ENCODE measurements at places on chromosomes 16 and 17. TPM values are rescaled to one million over a fixed set of nuclear protein-coding genes. Genes with fewer than 3 reads are reported as not detected.

The CAMKK1 gene
- total RNA-seq = 9.2 TPM

The KRTAP4-5 gene
- total RNA-seq = not detected

The CPHXL2 gene
- total RNA-seq = not detected

The MT4 gene
- total RNA-seq = not detected

The GCGR gene
- total RNA-seq = 14.7 TPM

The KCNH4 gene
- not detected for total RNA-seq

The SLC35G6 gene
- total RNA-seq = not detected

- no peaks in the 10 kb centered on the region for H3K4me1 ChIP-seq
- peak overlapping the region; percentile 93 for H3K4me3 ChIP-seq
- H3K36me3 ChIP-seq = no peaks in the 10 kb centered on the region
- H3K27ac ChIP-seq = peak overlapping the region; percentile 92
Measured at GRCh38 chr17:50147841-50148225, 2.6 kb downstream of the PPP1R9B start.

DNA sequence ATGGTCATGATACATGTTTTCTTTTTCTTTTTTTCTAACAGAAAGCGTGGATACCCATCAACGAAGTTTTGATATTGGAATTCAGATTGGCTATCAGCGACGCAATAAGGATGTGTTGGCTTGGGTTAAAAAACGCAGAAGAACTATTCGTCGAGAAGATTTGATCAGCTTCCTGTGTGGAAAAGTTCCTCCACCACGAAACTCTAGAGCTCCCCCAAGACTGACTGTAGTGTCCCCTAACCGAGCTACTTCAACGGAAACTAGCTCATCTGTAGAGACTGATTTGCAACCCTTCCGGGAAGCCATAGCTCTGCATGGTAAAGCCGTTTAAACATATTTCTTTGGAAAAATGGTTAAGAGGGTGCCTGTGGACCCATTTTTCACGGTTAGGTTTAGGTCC lies 11.5 kb downstream of the HAPSTR1 start:
- no peaks in the 10 kb centered on the region for H3K27me3 ChIP-seq
- H3K36me3 ChIP-seq = no peaks in the 10 kb centered on the region
- H3K27ac ChIP-seq = no peak overlapping the region
- H3K4me1 ChIP-seq = no peaks in the 10 kb centered on the region

- H3K4me3 ChIP-seq = no peak overlapping the region
- no peaks in the 10 kb centered on the region for H3K27me3 ChIP-seq
- no peaks in the 10 kb centered on the region for H3K4me1 ChIP-seq
- no peak overlapping the region for H3K27ac ChIP-seq
Measured at GRCh38 chr16:24009955-24010354, 174.2 kb downstream of the PRKCB start.

DNA sequence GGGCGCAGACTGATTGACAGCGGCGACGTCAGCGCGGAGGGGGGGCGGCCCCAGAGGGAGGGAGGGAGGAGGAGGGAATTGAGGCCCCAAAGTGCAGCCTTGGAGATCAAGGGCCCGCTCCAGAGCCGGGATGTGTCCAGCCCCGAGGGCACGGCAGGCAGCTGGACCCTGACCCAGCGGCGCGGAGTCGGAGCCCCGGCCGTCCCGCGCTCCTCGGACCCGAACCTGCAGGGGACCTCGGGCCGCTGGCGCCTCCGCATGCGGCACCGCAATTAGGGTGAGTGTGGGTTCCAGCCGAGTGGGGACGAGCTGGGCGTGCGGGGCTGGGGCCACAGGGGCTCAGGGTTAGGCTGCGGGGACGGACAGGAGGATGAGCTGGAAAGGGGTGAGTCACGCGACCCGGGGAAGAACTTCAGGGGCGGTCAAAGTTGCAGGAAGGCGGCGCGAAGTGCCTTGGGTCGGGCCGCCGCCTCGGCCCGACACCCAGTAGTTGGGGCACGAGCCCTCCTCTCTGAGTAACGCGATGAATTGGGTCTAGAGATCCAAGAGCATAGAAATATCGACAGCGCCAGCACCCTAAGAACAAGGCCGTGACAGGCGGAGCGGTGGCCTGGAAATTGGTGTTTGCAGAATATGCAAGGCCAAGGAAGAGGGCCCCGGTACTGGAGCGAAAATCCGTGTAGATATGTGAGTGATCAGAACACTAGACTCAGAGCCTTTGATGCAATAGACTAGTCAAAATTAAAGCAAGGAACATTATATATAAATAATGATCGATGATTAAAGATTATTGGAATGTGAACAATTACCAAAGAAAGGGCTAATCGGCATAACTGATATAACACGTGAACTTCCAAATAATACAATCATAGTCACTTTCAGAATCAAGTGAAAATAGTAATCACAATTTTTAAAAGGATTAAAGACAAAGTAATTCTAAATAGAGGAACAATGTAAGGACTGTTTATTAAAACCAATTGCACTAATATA lies at the start of gene TBX4:
Gene TBX4, plus strand, starts transcription at position 122 of the 990 bp plus-strand sequence. CDS start 4,069 bp downstream, outside the sequence.
- peaks cover 21% of the 10 kb centered on the region for H3K4me1 ChIP-seq
- H3K27me3 ChIP-seq = peaks cover 78% of the 10 kb centered on the region
- DNase-seq = no peak
- no peaks in the 10 kb centered on the region for H3K36me3 ChIP-seq
- peak within 1 kb of the TSS; percentile 33 for H3K4me3 ChIP-seq

DNA sequence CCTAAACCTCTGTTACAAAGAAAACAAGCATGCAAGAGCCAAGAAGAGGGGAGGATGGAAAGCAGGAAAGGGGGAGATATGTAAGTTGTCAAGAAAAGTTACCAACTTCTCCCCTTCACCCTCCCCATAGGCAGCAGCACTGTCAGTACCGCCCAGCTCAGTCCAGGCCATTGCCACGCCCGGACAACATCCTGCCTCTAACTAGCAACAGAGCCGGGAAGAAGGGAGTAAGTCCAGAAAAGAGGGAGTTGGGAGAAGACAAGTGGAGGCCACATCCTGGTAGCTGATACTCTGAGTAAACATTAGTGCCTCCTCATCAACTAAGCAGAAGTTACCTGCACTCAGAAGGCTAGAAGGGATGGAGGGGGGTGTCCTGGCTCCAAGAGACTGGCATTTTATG lies 113.6 kb downstream of the SMG6 start:
- no peaks in the 10 kb centered on the region for H3K27me3 ChIP-seq
- no peak for DNase-seq
- H3K27ac ChIP-seq = peak overlapping the region; percentile 63
- no peak overlapping the region for H3K4me3 ChIP-seq
- peaks cover 19% of the 10 kb centered on the region for H3K4me1 ChIP-seq
- no peaks in the 10 kb centered on the region for H3K36me3 ChIP-seq

DNA sequence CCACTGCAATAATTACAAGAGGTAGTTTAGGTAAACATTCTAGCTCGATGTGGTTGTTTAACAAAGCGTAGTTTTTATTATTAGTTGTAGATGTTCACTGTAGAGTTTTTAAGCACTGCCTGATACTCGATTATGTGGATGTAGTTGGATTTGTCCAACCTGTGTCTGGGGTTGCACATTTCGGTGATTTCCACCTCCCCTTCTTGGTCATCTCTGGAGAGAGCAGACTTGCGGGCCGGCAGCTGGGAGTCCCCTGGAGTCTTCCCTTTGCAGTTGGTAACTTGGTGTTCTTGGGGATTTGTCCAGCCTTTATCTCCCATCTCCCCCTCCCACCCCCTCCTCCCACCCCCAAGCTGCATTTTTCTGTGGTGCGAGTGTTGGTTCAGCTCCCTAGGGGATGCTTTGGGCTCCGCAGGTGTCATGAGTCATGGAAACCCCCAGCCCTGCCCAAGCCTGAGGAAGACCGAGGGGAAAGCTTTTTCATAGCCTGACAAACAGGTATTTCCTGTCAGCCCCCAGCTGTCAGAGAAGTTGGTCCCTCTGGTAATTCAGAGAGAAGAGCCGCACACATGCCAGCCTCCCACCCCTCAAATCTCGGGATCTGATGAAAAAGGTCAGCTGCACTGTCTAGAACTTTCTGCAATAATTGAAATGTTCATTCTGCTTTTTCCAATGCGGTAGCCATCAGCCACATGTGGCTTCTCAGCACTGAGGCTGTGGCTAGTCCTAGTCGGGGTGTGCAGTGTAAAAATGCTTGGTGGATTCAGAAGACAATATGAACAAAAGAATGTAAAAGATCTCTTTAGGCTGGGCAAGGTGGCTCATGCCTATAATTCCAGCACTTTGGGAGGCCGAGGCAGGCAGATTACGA lies 50.3 kb downstream of the KSR1 start:
- no peak overlapping the region for H3K27ac ChIP-seq
- no peaks in the 10 kb centered on the region for H3K36me3 ChIP-seq
- no peak for DNase-seq
- peaks cover 26% of the 10 kb centered on the region for H3K4me1 ChIP-seq
- H3K4me3 ChIP-seq = no peak overlapping the region
- H3K27me3 ChIP-seq = no peaks in the 10 kb centered on the region

DNA sequence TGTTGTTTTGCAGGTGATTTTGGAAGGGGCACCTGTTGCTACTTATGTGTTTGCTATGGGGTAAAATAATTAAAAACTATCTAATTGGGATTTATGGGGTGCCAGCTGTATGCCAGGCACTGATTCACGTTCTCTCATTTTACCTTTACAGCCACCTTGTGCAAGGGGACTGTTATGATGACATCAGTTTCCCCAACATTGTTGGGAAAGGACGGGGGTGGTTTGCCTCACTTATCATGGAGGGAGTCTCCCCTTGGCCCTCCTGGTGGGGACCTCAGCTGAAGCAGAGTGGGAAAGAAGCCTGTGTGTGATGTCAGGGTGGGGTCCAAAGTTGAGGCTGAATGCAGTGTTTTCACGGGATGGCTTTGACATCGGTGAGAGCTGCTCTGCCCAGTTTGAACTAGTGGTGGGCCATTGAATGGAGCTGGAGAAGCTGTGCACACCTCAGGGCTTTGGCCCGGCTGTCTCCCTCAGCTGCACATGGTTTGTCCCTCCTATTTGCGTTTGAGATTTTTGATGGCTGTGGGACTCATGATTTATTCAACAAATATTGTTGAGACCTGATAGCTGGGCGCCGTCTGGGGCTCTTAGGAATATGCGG lies 36.1 kb downstream of the CMIP start:
- no peaks in the 10 kb centered on the region for H3K36me3 ChIP-seq
- DNase-seq = no peak
- H3K4me1 ChIP-seq = peaks cover 9% of the 10 kb centered on the region
- H3K27ac ChIP-seq = no peak overlapping the region
- H3K27me3 ChIP-seq = no peaks in the 10 kb centered on the region

- DNase-seq = no peak
- H3K4me3 ChIP-seq = peak overlapping the region; percentile 35
- no peaks in the 10 kb centered on the region for H3K27me3 ChIP-seq
- no peaks in the 10 kb centered on the region for H3K36me3 ChIP-seq
Measured at GRCh38 chr17:81130385-81131361, 34.6 kb upstream of the PVALEF start.

- no peaks in the 10 kb centered on the region for H3K4me1 ChIP-seq
- DNase-seq = no peak
- H3K27ac ChIP-seq = no peak overlapping the region
Measured at GRCh38 chr17:10757647-10758046, 27.8 kb upstream of the TMEM220 start.

DNA sequence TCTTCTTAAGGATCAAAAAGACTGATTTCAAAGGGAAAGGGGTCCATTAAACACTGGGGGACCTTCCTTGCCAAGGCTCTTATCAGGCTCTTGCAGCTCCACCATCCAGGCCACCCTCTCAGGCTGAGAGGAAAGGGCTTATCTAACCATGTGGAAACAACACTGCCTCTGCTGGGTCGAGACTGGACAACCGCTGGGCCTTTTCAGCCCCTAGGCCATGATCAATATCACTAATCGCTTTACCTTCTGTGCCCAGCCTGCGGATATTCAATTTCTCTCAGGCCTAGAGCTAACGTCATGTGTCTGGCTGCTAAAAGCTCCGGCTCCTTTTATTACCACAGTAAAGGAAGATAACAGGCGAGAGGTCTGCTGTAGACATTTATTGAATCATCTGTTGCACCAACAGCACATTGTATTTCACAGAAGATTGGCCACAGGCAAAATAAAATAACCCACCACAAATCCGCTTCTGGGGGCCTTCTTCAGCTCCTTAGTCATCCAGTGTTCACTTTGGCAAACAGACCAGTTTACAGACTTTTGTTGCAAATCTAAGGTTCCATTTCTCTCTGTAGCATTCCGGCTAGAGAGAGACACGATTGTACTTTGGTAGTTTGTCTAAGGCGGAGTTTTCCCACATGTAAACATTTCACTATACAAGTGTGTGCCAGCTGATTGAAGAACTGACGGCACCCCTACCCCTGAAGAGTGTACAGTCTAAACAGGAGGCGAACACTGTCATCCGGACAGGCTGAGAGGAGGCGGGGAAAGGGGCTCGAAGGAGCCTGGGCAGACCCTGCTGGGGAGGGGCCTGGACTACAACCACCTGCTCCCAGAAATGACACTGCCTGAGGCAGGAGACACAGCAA lies 13.9 kb downstream of the CYB561 start:
- DNase-seq = no peak
- H3K27me3 ChIP-seq = no peaks in the 10 kb centered on the region

GRCh38 chr16:31479751-31480150 lies 3.2 kb upstream of the SLC5A2 start:
- no peak overlapping the region for H3K4me3 ChIP-seq
- H3K27ac ChIP-seq = no peak overlapping the region
- H3K27me3 ChIP-seq = no peaks in the 10 kb centered on the region
- no peaks in the 10 kb centered on the region for H3K4me1 ChIP-seq
- no peak for DNase-seq

GRCh38 chr16:50940275-50940854 lies 198.5 kb downstream of the CYLD start:
- no peak overlapping the region for H3K4me3 ChIP-seq
- no peak for DNase-seq
- H3K36me3 ChIP-seq = no peaks in the 10 kb centered on the region

GRCh38 chr17:18102640-18103039 lies 5.9 kb upstream of the MYO15A start:
- no peak for DNase-seq
- no peak overlapping the region for H3K27ac ChIP-seq
- H3K4me3 ChIP-seq = no peak overlapping the region
- no peaks in the 10 kb centered on the region for H3K36me3 ChIP-seq
- no peaks in the 10 kb centered on the region for H3K4me1 ChIP-seq

- peaks cover 23% of the 10 kb centered on the region for H3K27me3 ChIP-seq
- H3K4me1 ChIP-seq = no peaks in the 10 kb centered on the region
- no peak for DNase-seq
- no peak overlapping the region for H3K27ac ChIP-seq
Measured at GRCh38 chr17:19005137-19005773, 691 bp upstream of the FAM83G start.

GRCh38 chr17:32268734-32269288 lies 3.2 kb downstream of the RHBDL3 start:
- no peak for DNase-seq
- peaks cover 15% of the 10 kb centered on the region for H3K4me1 ChIP-seq
- no peak overlapping the region for H3K4me3 ChIP-seq
- no peaks in the 10 kb centered on the region for H3K36me3 ChIP-seq
- no peaks in the 10 kb centered on the region for H3K27me3 ChIP-seq

DNA sequence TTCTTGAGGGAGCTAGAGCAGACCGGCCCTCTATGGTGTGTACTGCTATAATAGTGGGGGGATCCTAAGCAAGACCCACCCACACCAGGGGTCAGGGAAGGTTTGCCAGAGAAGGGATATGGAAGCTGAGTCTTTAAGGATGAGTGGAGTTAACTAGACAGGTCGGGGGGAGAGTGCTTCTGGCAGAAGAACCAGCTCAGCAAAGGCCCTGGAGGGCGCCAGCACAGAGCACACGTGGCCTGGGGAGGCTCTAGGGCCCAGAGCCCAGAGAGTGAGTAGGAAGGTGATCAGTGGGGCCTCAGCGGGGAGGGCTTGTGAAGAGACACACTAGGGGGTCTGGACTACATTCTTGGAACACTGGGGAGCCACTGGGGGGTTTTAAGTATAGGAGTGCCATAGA lies 21.1 kb downstream of the NGFR start:
- H3K27ac ChIP-seq = peak overlapping the region; percentile 93
- peaks cover 35% of the 10 kb centered on the region for H3K4me1 ChIP-seq
- no peaks in the 10 kb centered on the region for H3K27me3 ChIP-seq
- no peak for DNase-seq
- no peak overlapping the region for H3K4me3 ChIP-seq
- H3K36me3 ChIP-seq = no peaks in the 10 kb centered on the region
